ENCODE measurements at places on chromosomes 2 and 18.

DNA sequence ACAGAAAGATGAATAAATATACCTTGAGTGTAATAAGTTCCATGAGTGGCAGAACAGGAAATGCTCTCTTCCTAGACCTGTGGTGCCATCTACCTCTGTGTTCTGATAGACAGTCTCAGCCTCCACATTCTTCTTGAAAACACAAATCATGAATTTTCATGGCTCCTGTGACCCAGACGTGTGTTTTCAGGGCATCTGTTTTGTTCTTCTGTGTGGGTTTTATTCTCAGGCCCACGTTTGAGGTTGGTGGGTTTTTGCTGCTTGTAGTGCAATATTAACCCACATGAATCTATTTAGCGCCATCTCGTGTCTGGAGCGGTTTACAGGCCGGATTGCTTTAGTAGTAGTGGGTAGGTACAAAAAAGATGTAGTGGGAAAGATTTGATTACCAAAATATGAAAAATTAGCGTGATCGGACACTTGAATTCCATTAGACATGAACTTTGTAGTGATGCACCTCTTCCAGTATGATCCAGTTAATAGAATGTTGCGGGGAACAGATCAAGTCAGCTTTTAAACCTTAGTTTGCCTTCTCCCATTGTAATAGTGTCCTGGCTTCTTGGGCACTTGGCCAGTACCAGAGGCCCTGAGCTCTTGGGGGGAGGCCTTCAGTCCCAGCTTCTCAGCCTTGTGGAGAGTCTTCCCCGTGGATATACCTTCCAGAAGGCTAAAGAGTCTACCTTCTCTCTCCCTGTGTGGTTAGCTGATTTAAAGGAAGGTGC, 256.5 kb downstream of the TPGS2 start:
- DNase-seq: no peak

- DNase-seq: peak; percentile 68
Observed at GRCh38 chr2:134440336-134440909, 186.6 kb downstream of the MGAT5 start.

GRCh38 chr18:9965711-9966624, 52.2 kb downstream of the VAPA start:
- no peak for DNase-seq

DNA sequence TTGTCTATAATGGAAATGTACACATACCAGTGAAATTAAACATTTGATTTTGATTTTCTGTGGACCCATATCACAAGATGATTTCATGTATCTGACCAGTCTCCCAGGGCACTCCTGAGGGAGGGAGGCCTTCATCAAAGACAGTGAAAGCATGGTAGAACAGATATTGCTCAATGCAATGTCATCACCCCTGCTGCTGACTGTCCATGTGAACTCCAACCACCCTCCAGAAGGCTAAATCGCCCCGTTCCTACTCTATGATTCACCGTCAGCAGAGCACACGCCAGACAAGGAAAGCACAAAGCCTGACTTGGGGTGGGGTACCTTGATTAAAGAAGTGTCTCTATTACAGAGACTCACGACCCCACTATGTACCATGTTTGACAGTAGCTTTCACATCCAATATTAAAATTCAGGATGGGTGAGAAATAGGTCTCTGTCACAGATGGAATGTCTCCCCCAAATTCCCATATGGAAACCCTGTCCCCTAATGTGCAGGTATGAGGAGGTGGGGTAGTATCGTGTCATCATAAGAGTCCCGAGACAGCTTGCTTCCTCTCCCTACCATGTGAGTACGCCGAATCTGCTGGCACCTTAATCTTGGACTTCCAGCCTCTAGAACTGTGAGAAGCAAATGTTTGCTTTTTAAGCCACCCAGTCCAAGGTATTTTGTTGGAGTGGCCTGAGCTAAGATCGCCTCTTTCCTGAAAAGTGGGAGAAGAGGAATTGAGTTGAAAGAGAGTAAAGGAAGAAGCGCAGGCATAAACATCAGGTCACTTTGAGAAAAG, 42.4 kb downstream of the CYB5A start:
- DNase-seq: no peak

- no peak for DNase-seq
Observed at GRCh38 chr2:232662486-232663260, 29.3 kb downstream of the EFHD1 start.

- DNase-seq: no peak
Observed at GRCh38 chr2:99425022-99425421, 64.8 kb downstream of the REV1 start.

- no peak for DNase-seq
Observed at GRCh38 chr18:5431836-5432575, 111.8 kb downstream of the EPB41L3 start.

DNA sequence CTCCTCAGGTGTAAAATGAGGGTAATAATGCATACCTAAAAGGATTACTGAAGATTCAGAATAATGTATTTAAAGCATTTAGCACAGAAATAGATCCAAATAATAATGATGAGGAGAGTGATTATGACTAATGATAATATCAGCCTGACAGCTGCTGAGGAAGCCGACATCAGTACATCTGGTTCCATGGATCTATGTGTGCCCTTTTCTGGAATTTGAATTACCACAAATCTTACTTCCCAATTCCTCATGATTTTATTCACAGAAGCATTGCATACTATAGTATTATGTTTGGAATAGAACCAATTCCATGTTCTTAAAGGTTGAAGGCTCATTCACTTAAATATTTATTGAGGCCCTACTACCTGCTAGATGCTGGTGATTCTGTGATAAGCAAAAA, 248.9 kb upstream of the THUMPD2 start:
- no peak for DNase-seq

GRCh38 chr2:182077448-182078142, 91.9 kb downstream of the PPP1R1C start:
- no peak for DNase-seq

- no peak for DNase-seq
Observed at GRCh38 chr2:66684289-66684688, 249.4 kb downstream of the MEIS1 start.

Data from mesenteric fat pad (tissue), 1 donor.